ENCODE measurements at places on chromosomes 1 and 21. TPM values are rescaled to one million over a fixed set of nuclear protein-coding genes. Genes with fewer than 3 reads are reported as not detected.

The C1orf87 gene
- not detected for polyA plus RNA-seq

DNA sequence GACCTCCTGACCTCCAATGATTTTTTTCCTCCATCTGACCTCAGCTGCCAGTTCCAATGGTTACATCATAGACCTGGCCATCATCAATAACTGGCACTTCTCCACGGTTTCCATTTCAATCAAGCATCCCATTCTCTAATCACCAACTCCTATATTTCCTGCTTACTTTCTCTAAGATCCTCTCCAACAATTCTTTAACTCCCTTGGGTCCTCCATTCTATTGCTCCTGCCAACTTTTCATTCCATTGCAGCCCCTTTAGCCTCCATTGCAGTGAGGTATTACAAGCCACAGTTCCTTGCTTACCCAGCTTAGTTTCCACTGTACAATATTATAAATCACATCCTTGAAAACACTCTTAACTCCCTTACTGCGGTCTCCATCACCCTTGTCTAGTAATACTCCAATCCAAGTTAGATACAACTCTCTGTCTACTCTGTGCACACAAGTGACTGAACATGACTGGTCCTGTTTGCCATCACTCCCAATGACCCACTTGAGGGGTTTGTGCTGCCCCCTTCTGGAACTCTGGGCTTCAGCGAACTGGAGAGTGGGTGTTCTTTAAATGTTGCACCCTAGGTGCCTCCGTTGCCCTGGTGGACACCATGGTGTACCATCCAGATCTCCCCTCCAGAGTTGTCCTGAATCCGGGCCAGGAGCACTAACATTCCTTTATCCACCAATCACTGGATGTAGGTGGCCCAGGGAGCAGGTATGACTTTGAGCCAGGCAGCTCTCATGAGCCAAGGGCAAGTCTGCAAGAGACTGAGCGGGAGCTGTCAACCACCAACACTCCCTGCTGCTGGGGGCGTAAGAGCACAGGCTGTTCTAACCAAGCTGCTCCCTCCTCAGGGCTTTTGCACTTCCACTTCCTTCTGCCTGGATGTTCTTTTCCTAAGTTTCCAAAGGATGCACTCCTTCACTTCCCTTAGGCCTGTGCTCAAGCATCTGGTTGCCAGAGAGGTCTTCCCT is 3.7 kb upstream of the FNDC7 start:
- H3K36me3 ChIP-seq, result no peaks in the 10 kb centered on the region
- no peak overlapping the region for H3K4me3 ChIP-seq
- no peak overlapping the region for H3K27ac ChIP-seq
- no peaks in the 10 kb centered on the region for H3K27me3 ChIP-seq

The LTN1 gene
- polyA plus RNA-seq, result 3.4 TPM

The RCAN1 gene
- polyA plus RNA-seq, result 56.3 TPM

The TPRG1L gene
- 48.8 TPM for polyA plus RNA-seq

The B3GALT2 gene
- 14.6 TPM for polyA plus RNA-seq

- DNase-seq, result no peak
- H3K36me3 ChIP-seq, result no peaks in the 10 kb centered on the region
- no peak overlapping the region for H3K4me3 ChIP-seq
- H3K27ac ChIP-seq, result no peak overlapping the region
- no peaks in the 10 kb centered on the region for H3K27me3 ChIP-seq
Observed at GRCh38 chr1:207241164-207241934, 80.1 kb upstream of the CD55 start.

The TMEM53 gene
- 8.6 TPM for polyA plus RNA-seq

The C1orf116 gene
- 0.08 TPM for polyA plus RNA-seq

- H3K36me3 ChIP-seq, result no peaks in the 10 kb centered on the region
- no peak overlapping the region for H3K27ac ChIP-seq
- H3K4me3 ChIP-seq, result no peak overlapping the region
- DNase-seq, result no peak
- H3K27me3 ChIP-seq, result no peaks in the 10 kb centered on the region
- no peaks in the 10 kb centered on the region for H3K4me1 ChIP-seq
Observed at GRCh38 chr21:34771512-34772028, 102.8 kb downstream of the CLIC6 start.

DNA sequence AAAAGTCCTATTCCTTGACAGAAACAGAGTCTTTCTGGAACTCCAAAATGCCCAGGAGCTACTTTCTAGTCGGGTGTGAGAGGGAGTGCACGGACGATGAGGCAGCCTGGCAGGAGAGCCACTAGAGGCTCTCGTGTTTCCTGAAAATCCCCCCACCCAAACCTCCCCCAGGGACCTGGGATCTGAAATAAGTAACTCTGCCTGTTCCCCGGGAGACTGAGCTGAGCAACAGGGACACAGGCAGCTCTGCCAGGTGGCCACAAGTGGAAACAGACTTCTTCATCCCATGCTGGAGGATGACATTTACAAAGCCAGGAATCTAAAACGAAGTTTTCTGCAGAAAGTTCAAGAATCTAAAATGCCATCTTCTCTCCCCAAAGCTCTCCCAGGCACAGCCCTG is 77.1 kb downstream of the ITPKB start:
- H3K36me3 ChIP-seq, result no peaks in the 10 kb centered on the region
- H3K4me1 ChIP-seq, result no peaks in the 10 kb centered on the region
- no peaks in the 10 kb centered on the region for H3K27me3 ChIP-seq
- peak overlapping the region; percentile 95 for H3K27ac ChIP-seq

GRCh38 chr1:76147917-76148316 is 73.4 kb downstream of the ST6GALNAC3 start:
- no peaks in the 10 kb centered on the region for H3K36me3 ChIP-seq
- no peaks in the 10 kb centered on the region for H3K4me1 ChIP-seq
- no peaks in the 10 kb centered on the region for H3K27me3 ChIP-seq
- no peak for DNase-seq
- no peak overlapping the region for H3K27ac ChIP-seq
- H3K4me3 ChIP-seq, result no peak overlapping the region

- no peak overlapping the region for H3K4me3 ChIP-seq
- no peak for DNase-seq
- H3K36me3 ChIP-seq, result no peaks in the 10 kb centered on the region
- no peak overlapping the region for H3K27ac ChIP-seq
- H3K4me1 ChIP-seq, result no peaks in the 10 kb centered on the region
Observed at GRCh38 chr1:241533326-241534115, 1.3 kb downstream of the KMO start.

The PODN gene
- polyA plus RNA-seq, result 5.2 TPM

DNA sequence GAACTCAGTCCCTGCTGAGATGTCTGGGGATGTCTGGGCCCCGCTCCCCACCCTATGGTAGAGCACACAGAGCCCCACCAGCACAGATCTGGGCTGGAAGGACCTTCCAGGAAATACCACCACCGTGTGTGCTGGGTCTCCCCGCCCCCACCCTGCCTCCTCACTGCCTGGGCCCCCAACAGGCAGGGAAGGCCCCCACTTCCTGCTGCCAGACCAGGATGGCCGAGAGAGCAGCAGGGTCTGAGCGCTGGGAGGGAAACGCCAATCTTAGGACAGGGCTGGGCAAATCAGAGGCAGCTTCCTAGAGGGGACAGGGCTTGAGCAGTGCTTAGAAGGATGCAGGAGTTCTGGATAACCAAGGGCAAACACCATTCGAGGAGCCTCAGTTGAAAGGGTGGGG is 11.9 kb downstream of the ADGRB2 start:
- no peaks in the 10 kb centered on the region for H3K36me3 ChIP-seq
- DNase-seq, result no peak
- H3K4me1 ChIP-seq, result peaks cover 34% of the 10 kb centered on the region
- H3K27me3 ChIP-seq, result no peaks in the 10 kb centered on the region

DNA sequence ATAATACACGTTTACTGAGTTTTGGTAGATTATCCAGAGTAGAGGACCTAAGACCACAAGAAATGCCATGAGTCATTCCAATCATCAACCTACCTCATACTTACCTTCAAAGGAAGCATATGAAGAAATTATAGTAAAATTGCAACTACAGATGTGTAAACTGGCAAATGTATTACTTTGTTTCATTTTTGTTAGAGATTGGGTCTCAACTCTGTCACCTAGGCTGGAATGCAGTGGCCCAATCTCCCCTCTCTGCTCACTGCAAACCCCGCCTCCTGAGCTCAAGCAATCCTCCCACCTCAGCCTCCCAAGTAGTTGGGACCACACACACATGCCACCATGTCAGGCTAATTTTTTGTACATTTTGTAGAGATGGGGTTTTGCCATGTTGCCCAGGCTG is 5.2 kb downstream of the TMCO1 start:
- H3K27me3 ChIP-seq, result no peaks in the 10 kb centered on the region
- DNase-seq, result no peak
- H3K4me1 ChIP-seq, result peaks cover 21% of the 10 kb centered on the region
- peaks cover 53% of the 10 kb centered on the region for H3K36me3 ChIP-seq
- H3K27ac ChIP-seq, result no peak overlapping the region
- no peak overlapping the region for H3K4me3 ChIP-seq

DNA sequence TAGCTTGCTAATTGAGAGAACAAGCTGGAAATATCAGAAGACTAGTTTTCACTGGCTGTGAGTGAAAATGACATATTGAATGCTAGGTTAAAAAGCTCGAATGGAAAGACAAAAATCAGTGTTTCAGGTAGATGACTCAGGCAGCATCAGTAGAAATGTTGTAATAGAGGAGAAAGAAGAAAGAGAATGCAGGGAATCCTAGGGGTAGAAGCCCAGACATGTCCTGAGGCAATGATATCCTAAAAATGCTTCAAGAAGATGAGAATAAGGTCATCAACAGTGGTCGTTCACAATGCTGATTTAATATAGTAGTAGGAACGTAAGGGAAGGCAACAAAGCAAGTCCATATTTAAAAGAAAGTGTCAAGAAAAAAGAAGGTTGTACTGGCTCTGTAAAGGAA is 96.7 kb upstream of the HP1BP3 start:
- H3K36me3 ChIP-seq, result peaks cover 65% of the 10 kb centered on the region
- H3K27me3 ChIP-seq, result no peaks in the 10 kb centered on the region
- no peak for DNase-seq
- H3K4me1 ChIP-seq, result no peaks in the 10 kb centered on the region

All from heart left ventricle (tissue), 16 donors.